ENCODE measurements at places on chromosomes 6 and 20.

DNA sequence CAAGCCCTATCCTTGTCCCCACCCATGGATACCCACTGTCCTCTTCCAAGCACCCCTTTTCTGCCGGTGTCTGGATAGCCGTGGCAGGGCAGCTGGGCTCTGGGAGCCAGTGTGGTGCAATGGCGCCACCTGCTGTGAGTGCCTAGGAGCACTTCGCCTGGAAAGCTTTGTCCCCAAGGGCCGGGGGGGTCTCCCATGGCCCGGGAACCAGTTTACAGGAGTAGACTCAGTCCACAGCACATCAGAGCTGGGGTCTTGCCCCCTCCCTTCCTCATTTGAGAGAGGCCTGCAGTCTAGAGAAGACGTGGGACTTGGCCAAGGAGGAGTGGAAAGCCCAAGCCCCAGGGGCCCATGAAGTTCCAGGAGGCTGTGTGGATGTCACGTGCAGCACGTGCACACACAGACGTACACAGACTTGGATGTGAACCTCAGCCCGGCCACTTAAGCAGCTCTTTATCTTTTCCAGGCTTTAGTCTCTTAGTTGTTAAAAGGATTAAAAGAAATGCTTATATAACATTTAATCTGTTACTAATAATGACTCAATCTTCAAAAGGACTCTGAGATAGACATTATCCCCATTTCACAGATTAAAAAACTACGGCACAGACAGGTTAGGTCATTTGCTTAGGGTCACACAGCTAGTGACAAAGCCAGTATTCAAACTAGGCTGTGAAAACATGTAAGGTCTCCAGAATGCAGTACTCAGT, 40.9 kb upstream of the CDH22 start:
- peak; percentile 60 for DNase-seq

GRCh38 chr6:54897462-54898189, 51.1 kb downstream of the FAM83B start:
- DNase-seq = no peak

- DNase-seq = no peak
Measured at GRCh38 chr6:23414051-23414445, 712.0 kb upstream of the NRSN1 start.

DNA sequence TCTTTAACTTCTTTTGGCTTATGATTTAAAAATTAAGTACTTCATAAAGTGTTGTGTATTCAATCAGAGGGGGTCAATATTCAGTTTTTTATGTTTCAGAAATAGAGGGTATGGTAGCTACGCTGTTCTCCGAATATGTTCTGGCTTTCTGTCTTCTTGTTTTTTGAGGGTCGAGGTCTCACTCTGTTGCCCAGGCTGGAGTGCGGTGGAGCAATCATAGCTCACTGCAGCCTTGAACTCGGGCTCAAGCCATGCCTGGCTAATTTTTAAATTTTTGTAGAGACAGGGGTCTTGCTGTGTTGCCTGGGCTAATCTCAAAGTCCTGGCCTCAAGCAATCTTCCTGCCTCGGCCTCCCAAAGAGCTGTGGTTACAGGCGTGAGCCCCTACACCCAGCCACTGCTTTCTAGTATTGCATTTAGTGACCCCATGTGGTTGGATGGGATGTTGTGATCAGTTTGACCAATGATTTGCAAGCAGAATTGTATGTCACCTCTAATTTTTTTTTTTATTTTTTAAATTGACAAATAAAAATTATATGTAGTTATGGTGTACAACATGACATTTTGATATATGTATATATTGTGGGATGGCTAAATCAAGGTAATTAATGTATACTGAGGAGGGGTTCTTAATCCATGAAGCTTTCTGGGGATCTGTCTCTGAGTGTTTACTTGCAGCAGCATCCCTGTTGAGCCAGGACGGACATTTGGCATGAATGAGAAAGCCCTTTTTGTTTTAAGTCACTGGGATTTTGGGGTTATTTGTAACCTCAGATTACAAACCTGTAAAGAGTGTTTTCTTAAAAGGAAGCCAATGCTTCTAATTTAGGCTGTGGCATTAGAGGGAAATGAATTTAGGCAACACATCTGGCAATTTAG, 38.5 kb upstream of the DEK start:
- DNase-seq = no peak

DNA sequence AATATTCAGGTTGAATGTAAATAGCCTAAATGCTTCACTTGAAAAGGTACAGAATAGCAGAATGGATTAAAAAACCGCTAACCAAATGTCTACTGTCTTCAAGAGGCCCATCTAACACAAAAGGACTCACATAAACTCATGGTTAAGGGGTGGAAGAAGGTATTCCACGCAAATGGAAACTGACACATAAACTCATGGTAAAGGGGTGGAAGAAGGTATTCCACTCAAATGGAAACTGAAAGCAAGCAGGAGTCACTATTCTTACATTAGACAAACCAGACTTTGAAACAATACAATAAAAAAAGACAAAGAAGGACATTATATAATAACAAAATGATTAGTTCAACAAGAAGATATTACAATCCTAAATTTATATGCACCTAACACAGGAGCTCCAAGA, 38.3 kb upstream of the PKIB start:
- DNase-seq = no peak

- DNase-seq = no peak
Measured at GRCh38 chr6:84467296-84467695, 239.9 kb upstream of the CEP162 start.

DNA sequence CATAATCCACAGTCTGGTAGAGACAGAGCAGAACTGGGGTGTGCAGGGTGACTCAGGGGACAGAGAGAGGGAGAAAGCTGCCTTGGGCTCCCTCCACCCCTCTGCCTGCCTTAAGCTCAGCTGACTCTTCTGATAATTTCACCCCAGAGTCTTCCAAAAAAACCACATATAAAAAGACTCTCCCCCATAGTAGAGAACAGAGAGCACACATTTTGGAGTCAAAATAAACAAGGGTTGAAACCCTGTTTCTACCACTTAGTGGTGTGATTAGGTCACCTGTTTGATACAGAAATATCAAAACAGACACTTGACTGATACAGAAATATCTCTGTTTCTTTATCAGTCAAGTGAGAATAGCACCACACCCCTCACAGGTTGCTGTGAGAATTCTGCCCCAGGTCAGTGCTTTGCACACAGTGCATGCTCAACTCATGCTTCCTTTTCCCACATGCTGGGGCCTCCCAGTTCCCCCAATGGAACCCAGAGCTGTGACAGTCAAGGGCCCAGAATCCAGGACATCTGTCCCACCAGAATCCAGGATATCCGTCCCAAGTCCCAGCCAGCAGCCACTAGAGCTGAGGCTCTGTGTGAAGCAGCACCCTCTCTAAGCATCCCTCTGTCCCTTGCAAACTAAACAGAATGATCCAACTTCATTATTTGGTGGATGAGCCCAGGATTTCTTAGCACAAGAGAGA, 1.2 kb downstream of the TREML2 start:
- peak; percentile 51 for DNase-seq

DNA sequence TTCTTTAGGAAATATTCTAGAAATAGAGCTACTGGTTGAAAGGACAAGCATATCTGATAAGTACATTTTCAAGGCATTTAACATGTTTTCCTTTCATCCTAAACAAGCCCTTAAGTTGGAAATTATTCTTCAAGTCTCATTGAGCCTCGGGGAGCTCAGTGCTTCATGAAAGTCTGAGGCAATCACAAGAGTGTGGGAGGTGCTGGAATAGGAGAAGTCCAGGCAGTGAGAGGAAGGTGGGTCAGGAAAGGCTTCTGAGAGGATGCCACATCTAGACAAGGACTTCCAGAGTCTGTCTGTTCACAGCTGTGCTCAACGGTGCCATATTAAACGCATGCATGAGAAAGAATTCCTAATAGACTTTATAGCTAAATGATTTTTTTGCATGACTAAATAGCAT, 69.8 kb downstream of the CD83 start:
- no peak for DNase-seq

- DNase-seq = peak; percentile 20
Measured at GRCh38 chr6:6614096-6614982, 25.8 kb downstream of the LY86 start.

- no peak for DNase-seq
Measured at GRCh38 chr20:51703400-51704287, 64.5 kb downstream of the ATP9A start.

DNA sequence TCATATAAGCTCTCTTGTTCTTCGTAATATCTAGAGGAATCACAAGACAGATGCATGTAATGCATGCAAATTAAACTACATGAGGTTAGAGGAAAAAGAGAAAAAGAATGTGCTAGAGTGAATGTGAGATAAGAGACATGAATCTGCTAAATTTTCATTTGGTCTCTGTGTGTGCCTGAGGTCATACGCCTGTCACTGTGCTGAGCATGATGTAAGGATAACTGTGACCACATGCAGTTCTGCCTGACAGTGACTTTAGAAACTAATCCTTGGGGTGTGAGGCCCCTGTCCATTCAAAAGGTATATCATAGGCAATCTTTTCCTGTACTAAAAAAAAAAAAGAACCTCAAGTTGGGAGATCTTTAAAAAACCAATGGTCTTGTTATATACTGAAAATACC, 70.6 kb downstream of the SHPRH start:
- no peak for DNase-seq

- no peak for DNase-seq
Measured at GRCh38 chr20:54545676-54546358, 70.4 kb downstream of the DOK5 start.

- no peak for DNase-seq
Measured at GRCh38 chr6:128511506-128511905, 8.9 kb downstream of the PTPRK start.

- DNase-seq = no peak
Measured at GRCh38 chr20:51399006-51399890, 143.3 kb downstream of the NFATC2 start.

- peak; percentile 41 for DNase-seq
Measured at GRCh38 chr6:4805553-4806336, 29.5 kb downstream of the CDYL start.

DNA sequence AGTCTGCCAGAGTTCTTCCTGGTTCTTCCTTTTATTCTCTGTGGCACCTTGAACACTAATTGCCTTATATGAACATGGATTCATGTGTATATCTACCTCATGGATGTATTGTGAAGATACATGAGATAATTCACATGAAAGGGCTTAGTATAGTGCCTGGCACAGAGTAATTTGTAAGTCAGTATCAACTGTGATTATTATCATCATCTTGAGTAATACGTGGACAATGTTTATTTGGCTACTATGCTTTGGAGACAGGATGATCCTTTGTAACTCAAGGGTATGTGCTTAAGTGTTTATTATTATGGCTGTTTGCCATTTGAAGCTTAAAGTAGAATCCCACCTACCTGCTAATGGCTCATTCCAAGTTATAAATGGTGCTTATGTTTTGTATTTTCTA, 16.0 kb downstream of the DOP1A start:
- no peak for DNase-seq

DNA sequence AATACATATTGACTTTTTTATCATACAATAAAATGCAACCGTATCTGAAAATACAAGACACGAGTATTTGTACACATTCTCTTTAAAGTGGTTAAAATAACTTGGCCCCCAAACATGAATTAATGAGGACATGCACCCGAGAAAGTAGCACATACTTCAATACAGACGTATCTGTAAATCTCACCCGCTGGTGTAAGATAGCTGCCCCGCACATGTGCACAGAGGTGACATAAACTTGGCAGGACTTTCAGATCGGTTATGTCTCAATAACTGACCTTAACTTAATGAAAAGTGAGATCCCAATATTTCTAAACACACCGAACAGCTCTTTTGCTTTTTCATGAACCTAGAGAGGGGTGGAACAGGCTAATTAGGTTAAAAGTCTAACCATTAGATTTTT, 91.5 kb upstream of the RPS6KA2 start:
- DNase-seq = no peak

GRCh38 chr6:82691997-82692396, 328.4 kb downstream of the TPBG start:
- no peak for DNase-seq

DNA sequence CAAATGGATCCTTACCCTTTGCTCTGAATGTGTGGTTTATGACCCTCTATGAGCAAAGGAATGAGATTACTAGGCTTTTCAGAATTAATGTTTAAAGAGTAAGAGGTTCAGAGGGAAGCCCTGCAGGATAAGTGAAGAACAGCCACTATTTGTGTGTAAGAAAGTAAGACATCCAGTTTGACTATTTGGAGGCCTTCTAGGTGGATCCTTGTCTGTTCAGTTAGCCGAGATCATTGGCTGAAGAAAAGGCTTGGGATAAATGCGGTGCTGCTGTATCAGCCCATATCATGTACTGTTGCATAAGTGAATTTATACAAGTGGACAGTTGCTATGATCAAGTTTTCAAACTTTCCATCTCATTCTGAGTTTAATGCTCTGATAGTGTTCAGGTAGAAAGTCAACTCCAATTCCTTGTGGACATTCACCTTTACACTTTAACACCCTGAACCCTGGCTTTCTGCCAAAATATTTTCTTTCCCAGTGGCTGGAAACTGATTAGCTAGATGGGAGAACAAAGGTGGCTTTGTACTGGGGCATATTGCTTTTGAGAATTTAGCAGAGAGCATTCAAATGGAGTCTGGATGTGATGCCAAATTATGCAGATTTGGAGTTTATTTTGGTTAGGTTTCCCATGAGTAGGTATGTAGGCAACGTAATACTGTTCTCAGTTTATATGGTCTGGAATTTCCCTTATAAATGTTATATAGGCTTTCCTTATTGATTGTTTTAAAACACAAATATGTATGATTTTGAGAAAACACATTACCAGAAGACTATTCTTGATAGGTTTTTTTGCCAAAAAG, 15.0 kb downstream of the PARD6B start:
- no peak for DNase-seq

DNA sequence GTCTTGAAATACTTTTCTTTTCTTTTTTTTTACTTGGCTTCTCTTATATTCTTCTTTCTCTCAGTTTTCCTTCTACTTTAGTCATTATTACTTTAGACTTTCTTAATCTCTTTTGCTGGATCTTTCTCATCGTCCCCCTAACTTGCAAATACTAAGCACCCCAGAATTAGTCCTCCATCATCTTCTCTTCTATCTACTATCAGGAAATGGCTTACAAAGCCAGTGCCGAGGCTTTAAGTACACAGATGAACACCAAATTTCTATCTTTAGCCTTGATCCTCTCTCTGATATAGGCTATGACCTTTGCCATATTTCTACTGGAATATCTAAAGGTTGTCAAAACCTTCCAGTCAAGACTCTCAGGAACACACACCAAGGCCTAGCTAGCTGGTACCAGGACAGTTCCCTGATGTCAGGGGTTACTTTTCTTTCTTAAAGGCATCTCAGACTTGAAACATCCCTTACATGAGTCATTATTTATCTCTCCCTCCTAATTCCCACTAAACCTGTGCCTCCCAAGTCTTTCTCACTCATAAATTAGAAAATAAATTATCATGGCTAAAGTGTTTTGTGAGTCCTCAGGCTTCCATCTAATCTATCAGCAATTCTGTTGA, 278.6 kb upstream of the TCF21 start:
- no peak for DNase-seq

GRCh38 chr6:40788661-40789655, 201.8 kb upstream of the LRFN2 start:
- DNase-seq = peak; percentile 31

GRCh38 chr6:8392569-8392968, 42.8 kb downstream of the SLC35B3 start:
- no peak for DNase-seq
